ENCODE measurements at places on chromosomes 16 and 17.

DNA sequence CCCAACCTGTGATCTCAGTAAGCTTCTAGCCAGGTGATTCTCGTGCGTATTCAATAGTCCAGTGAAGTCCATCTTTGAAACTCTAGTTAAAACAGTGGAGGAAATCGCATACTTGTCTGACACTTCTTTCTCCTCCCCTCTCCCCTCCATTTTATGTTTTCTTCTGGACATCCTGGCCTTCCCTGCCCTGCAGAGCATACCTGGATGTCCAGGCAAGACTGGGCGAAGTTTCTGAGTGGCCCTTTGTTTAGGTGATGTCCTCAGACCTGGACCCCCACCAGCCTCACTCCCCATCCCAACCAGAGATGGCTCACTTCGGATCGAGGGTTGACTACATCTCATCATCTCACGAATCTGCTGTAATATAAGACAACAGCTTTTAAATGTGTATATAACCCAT, 65.7 kb downstream of the CCDC182 start:
- peak; percentile 67 for DNase-seq

GRCh38 chr17:78383725-78384471, 5.4 kb downstream of the PGS1 start:
- peak; percentile 96 for DNase-seq

- DNase-seq: peak; percentile 81
Observed at GRCh38 chr17:5582209-5583185, 1.8 kb downstream of the NLRP1 start.

DNA sequence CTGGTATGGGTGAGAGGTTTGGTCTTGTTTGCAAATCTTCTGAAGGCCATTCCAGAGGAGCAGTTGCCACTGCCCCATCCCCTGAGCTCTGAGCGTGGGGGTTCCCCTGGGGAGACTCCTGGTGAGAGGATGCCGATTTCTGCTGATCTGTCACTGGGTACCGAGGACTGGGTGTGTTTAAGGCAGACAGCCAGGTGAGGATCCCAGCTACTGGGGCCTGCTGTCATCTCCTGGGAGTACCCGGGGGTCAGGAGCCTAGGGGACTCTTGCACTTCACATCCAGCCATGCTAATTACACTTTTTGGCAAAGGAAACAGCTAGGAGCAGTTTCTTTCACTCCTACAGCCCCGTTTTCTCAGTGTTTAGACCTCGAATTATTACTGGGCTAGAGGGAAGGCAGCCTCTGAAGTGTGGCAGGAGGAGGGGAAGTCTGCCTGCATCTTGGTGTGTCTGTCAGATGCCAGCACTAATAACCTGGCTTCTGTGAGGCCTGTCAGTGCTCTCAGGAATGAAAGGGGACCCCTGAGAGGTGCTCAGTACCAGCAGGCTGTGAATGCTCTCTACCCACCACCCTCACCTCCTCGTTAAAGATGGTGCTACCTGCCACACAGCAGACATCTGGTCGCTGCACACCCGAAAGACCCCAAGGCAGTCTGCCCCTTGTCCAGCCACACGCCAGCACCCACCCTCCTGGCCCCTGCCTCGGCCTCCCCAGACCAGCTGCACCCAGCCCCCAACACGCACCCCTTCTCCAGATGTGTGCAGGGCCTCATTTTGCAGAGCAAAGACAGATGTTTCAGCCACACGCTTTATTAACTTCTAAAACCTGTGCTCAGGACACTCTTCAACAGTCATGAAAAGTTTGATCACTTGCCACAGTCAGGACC, 43.2 kb downstream of the SNX20 start:
- no peak for DNase-seq

- DNase-seq: no peak
Observed at GRCh38 chr16:50284131-50284911, 18.0 kb downstream of the ADCY7 start.

- no peak for DNase-seq
Observed at GRCh38 chr16:69796285-69797118, 34.4 kb downstream of the WWP2 start.

DNA sequence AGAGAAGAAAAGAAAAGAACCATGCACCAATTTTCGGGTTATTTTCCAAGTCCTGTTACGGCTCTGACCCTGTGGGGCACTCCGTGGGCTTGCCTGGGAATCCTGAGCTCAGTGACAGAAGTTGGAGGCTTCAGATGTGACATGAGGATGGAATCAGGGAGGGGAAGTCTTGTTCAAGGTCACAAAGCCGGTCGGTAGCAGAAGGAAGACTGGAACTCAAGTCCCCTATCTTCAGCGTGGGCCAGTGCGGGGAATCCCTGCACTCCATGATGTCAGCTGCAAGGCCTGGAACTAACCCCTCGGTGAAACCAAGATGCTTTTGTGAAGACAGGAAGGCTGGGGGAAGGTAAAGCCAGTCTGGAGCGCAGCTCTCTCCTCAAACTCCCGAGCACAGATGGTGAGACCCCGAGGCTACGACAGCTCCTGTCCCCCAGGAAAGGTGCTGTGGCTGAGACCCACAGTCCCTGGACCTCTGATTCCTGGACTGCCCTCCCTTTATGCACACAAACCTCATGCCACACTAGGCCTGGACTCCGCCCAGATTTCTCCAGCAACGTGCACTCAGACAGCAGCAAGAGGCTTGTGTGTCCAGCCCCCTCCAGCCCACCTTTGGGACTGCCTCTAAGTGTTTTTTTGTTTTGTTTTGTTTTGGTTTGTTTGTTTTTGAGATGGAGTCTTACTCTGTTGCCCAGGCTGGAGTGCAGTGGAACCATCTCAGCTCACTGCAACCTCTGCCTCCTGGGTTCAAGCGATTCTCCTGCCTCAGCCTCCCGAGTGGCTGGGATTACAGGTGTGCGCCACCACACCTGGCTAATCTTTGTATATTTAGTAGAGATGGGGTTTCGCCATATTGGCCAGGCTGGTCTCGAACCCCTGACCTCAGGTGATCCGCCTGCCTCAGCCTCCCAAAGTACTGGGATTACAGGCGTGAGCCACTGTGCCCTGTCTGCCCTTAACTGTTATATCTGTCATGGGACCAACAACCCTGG, 5.5 kb upstream of the IL27 start:
- no peak for DNase-seq

- no peak for DNase-seq
Observed at GRCh38 chr17:45783593-45784292, 377 bp upstream of the CRHR1 start.

GRCh38 chr17:8387914-8388651, 5.1 kb upstream of the RPL26 start:
- no peak for DNase-seq

DNA sequence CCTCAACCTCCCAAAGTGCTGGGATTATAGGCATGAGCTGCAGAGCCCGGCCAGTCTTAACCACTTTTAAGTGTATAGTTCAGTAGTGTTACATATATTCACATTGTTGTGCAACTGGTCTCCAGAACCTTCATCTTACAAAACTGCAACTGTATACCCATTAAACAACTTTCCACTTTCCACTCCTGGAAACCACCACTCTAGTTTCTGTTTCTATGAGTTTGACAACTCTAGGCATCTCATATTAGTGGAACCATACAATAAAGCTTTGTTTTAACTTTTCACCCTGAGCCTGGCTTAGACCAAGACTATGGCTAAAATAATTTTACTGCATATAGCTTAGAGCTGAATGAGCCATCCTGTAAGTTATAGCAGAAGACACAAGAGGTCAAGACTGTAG, 108.0 kb upstream of the GOT2 start:
- DNase-seq: no peak

GRCh38 chr17:4175921-4176807, 33.2 kb downstream of the CYB5D2 start:
- no peak for DNase-seq

- no peak for DNase-seq
Observed at GRCh38 chr16:74738816-74739215, 35.8 kb downstream of the FA2H start.

DNA sequence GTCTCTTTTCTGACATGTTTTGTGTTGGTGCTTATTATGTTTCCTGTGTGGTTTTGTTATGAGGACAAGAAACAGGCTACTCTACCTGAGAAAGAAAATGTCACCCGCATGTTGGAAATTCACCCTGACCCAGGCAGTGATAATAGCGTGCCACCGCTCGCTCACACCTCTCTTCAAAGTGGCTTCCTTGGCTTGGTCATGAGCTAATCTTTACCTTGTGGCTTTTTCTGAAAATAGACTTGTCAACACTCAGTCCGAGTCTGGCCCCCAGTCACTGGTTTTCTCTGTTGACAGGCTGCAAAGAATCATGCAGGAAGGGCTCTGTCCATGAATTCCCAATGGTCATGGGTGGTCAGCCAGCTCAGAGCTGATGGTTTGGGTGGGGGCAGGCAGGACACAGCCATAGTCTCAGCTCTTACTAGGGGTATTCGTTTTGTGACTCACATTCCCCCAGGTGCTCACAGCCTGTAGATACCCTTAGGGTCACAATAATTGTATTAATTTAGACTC, 121.3 kb upstream of the CACNG5 start:
- no peak for DNase-seq

- DNase-seq: no peak
Observed at GRCh38 chr17:7886227-7887037, 2.2 kb upstream of the CHD3 start.

DNA sequence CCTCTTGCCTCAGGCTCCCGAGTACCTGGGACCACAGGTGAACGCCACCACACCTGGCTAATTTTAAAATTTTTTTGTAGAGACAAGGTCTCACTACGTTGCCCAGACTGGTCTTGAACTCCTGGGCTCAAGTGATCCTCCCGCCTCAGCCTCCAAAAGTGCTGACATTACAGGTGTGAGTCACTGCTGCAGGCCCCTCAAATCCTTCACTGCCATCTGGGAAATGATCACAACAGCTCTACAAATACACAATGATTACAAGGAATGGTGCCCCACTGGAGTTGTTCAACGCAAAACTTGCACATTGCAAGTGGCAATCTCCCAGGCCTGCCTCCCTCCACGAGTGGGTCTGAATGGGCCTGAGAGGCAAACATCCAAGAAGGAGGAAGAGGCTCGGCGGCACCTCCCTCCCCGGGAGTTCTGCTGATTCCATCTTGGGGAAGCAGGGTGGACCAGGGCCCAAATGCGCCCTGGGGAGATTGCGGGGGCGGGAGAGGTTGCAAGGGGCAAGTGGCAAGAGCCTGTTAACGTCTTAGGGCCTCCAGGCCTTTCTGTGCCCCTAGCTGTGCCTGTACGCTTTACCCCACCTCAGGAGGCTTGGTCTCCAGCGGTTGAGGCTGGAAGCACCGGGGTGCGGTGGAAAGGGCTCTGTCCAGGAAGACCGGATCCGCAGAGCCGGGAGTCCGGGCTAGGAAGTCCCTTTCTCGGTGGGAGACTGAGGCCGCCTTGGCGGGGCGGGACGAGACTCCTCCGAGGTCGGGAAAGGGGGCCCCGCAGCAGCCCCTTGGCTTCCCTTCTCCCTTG, 656 bp upstream of the IGFBP4 start:
- no peak for DNase-seq

DNA sequence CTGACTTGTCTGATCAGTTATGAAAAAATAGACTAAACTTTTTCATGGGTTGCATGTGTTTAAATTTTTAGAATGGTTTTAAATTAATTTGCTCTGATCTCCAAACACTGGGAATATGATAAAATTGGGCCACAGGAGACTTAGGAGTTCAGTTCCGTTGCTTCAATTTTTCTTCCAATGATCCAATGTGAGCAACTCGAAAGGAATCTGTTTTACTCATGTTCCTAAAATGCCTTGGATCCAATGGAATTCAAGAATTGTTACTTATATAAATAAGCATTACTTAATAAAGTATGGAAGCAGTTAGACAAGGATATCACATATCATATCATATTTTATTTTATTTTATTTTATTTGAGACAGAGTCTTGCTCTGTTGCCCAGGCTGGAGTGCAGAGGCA, 56.0 kb upstream of the NACA2 start:
- DNase-seq: no peak

- no peak for DNase-seq
Observed at GRCh38 chr17:78822552-78822951, 18.1 kb downstream of the USP36 start.

DNA sequence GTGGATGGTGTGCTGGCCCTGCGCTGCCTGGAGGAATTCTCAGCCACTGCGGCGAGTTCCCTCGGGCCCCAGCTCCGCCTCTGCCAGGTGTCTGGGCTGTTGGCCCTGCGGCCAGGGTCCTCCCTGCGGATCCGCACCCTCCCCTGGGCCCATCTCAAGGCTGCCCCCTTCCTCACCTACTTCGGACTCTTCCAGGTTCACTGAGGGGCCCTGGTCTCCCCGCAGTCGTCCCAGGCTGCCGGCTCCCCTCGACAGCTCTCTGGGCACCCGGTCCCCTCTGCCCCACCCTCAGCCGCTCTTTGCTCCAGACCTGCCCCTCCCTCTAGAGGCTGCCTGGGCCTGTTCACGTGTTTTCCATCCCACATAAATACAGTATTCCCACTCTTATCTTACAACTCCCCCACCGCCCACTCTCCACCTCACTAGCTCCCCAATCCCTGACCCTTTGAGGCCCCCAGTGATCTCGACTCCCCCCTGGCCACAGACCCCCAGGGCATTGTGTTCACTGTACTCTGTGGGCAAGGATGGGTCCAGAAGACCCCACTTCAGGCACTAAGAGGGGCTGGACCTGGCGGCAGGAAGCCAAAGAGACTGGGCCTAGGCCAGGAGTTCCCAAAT, 1.3 kb upstream of the TNFSF13 start:
- DNase-seq: no peak

- no peak for DNase-seq
Observed at GRCh38 chr16:6684076-6684673, 648.5 kb upstream of the RBFOX1 start.

GRCh38 chr17:50911890-50912289, 45.7 kb upstream of the TOB1 start:
- no peak for DNase-seq

- no peak for DNase-seq
Observed at GRCh38 chr16:78607465-78607864, 508.0 kb downstream of the WWOX start.

DNA sequence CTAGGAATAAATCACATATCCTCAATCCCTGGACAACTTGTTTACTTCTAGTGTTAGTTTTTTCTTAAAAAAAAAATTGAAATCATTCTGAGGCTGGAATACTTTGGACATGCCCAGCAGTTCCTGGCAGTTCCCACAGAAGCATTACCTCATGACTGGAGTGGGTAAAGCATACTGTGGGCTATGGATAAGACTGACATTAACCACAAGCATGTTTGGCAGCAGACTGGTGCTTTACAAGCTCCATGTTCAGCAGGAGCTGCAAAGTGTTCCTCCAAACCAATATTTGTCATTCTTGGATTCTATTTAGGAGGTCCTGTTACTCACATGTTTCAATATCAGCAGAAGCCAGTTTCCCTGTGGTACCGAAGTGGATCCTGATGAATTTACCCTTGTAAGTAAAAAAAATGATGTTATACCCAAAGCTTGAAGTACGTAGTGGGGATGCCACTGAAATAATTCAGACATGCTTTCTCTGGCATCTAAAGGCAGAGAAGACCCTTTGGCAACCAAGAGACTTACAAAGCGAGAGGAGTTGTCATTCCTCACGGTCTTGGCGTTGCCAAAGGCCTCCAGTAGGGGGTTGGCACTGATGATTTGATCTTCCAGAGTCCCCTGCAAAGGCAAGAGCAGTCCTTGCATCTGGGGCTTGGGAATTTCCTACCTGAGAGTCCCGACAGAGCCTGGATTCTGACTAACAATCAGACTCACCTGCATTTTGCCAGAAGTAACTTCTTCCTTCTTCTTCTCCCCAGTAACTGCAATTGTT, 4.9 kb downstream of the MYH1 start:
- no peak for DNase-seq

Measured in vagina (tissue), 2 donors.